ENCODE measurements at places on chromosomes 6 and 20.

GRCh38 chr6:11315743-11316437 is 83.4 kb upstream of the NEDD9 start:
- DNase-seq, result peak; percentile 93

- DNase-seq, result no peak
Measured at GRCh38 chr20:32894711-32895355, 36.1 kb downstream of the EFCAB8 start.

GRCh38 chr6:68741501-68742386 is 106.7 kb downstream of the ADGRB3 start:
- DNase-seq, result no peak

GRCh38 chr6:65610746-65611145 is 96.3 kb downstream of the EYS start:
- DNase-seq, result no peak

DNA sequence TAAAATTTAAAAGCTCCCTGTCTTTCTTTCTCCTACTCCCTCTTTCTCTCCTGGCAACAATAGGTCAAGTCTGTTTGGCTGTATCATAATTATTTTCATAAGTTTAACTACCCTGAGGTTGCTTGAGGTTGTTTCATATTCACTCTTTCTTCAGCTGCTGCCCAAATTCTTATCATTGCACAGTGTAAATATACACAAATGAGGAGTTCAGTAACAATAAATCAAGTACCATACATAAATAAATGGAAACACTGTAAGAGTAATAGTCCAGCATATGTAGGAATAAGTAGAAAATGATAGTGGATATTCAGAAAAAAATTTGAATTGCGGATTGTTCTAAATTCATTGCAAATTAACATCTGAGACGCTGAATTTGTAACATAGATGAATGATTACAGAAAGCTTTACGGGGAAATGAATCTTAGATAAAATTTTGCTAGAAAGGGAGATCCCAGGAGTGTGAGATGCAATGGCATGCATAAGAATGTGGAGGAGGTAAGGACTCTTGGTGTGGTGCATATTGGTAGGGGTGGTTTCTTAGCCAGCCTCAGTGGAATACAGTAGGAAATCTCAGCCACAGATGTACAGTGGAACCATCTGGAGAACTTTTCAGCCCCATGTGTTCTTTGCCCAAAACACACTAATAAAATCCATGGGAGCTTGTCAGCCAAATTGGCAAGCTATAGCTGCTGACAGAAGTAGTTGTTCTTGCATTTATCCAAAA is 480.7 kb downstream of the HTR1B start:
- DNase-seq, result no peak

DNA sequence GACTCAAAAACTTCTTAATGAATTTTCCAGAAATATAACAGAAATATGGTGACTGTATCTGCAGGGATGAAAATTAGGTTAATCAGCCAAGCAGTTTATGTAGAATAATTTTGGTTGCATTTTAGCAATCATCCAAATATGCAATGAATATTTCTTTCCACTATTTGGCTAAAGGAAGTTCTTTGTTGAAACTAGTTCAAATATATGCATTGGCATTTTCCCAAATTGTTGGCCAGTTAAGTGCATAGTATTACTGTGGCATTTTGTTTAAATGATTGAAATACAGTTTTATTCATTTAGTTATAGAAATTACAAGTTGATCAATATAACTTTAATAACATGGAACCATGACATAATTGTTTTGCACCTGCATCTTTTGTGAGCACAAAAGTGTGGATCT is 115.5 kb downstream of the DOK5 start:
- DNase-seq, result no peak

DNA sequence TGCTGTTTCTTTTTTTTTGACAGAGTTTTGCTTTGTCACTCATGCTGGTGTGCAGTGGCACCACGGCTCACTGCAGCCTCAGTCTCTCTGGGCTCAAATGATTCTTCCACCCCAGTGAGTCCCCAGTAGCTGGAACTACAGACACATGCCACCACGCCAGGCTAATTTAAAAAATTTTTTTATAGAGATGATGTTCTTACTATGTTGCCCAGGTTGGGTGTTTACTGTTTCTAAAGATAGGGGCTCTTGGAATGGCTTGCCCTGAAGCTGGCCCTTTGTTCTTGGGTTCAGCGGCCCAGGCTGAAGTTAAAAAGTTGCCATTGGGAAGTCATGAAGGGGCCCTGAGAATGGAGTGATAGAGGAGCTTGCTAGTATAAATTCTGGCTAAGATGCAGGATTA is 16.5 kb downstream of the RALGAPB start:
- no peak for DNase-seq

GRCh38 chr6:12060780-12061609 is 48.9 kb downstream of the HIVEP1 start:
- peak; percentile 23 for DNase-seq

DNA sequence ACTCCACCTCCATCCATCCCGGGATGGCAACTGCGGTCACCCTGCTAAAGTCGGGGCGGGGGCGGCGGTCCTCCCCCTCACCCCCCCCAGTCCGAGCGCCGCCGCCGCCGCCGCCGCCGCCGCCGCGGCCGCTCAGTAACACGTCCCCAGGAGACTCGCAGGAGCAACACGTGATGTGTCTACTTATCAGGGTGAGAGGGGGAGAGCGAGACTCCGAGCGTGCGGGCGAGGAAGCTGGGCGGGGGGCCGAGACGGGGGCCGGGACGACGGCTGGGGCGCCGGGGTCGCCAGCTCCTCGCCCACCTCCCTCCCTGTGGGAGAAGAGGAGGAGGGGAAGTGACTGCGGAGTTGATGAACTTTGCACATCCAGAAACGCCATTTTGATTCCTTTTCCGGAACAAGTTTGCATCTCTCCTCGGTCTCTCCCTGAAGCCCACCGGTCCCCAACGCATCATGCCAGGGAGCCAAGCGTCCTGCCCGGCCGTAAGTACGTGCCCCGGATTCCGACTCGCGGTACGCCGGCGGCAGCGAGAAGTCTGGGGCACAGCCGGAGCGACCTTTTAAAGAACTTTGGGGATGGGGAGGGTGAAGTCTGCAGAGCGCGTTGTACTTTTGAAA is at the start of gene RREB1:
Gene RREB1 (plus strand): TSS at position 384 of the 618 bp plus-strand sequence. CDS start 73,951 bp downstream, outside the sequence.
- no peak for DNase-seq

- DNase-seq, result no peak
Measured at GRCh38 chr6:157885211-157885788, 62.3 kb downstream of the SNX9 start.

- DNase-seq, result no peak
Measured at GRCh38 chr6:138948546-138949179, 39.4 kb downstream of the REPS1 start.

DNA sequence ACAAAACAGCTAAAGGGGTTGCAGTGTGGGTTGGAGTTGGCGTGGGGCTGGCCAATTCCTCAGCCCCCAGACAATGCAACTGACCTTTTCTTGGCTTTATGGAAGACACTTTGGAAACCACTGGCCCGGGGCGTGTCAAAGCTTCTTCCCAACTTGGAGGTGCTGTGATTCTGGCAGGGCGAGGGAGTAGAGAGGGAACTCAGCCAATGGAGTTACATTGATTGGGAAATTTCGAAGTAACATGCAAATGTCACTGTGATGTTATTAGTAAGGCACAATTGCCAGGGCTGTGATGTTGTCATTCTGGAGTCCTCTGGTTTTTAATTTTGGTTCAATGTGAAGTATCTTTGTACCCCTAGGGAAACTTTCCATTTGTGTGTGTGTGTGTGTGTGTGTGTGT is 41.5 kb upstream of the EPB41L1 start:
- DNase-seq, result no peak

GRCh38 chr6:11785774-11786579 is 7.4 kb upstream of the ADTRP start:
- no peak for DNase-seq

- DNase-seq, result no peak
Measured at GRCh38 chr6:41157323-41157722, 3.2 kb upstream of the TREML1 start.

DNA sequence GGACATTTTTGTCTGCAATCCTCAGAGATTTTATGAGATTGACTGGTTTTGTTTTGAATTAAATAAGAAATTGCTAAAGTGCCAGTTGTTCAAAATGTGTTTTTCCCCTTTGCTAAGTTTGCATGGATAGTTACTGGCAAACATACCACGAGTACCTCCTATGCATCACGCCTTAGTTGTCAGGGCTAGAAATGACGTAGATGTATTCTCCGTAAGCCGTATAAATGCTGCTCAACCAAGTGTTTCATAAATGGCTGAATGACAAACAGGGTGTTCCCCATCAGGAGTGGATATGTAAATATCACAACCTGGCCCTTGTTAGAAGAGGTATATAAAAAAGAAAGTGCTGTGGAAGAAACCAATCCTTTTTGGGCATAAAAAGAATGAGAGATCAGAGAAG is 341.1 kb upstream of the ZFP64 start:
- DNase-seq, result no peak

DNA sequence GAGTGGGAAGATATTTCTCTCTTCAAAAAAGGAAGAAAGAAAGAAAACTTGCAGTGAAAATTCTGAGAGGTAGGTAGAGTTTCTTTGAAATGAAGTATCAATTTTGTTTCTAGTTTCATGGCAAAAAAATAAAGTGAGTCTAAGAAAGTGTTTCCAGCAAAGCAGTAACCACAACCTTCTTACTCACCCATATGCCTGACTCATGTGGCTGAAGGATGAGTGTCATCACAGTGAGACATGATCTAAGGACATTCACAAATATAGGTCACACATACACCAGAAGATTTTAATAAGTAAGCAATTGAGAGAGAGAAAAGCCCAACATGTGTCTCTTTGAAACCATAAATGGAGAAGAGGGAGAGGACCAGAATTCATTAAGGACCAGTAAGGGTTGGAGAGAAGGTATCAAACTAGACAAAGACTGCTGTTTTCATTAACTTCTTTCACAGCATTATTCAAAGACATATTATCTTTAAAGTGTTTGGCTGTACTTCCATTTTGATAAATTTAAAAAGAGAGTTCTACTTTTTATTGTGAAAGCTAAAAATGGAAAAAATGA is 169.5 kb downstream of the FRK start:
- DNase-seq, result peak; percentile 22

- DNase-seq, result no peak
Measured at GRCh38 chr20:31617432-31618104, 12.5 kb downstream of the ID1 start.

GRCh38 chr6:83511901-83512681 is at the start of gene PRSS35:
TSS of gene PRSS35 (plus strand) at chr6:83512534. CDS start at chr6:83523442, 10,908 bp downstream.
- no peak for DNase-seq

DNA sequence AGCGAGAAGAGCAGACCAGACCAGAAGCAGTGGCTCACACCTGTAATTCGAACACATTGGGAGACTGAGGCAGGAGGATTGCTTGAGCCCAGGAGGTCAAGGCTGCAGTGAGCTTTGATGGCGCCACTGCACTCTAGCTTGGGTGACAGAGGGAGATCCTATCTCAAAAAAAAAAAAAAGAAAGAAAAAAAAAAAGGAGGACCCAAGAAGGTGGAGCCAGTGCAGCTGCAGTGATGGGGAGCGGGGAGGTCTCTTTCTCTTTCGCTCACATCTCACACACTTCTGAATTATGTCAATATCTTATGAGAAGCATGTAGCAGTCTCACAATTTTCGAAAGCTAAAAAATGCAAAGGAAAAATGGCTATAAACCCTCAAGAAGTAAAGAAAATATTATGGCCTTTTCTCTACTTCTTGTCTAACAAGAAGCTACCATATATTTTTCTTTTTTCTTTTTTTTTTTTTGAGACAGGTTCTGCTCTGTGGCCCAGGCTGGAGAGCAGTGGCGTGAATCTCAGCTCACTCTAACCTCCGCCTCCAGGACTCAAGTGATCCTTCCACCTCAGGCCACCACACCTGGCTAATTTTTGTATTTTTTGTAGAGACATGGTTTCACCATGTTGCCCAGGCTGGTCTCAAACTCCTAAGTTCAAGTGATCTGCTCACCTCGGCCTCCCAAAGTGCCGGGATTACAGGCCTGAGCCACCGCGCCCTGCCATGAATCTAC is 3.8 kb upstream of the SPO11 start:
- DNase-seq, result no peak

DNA sequence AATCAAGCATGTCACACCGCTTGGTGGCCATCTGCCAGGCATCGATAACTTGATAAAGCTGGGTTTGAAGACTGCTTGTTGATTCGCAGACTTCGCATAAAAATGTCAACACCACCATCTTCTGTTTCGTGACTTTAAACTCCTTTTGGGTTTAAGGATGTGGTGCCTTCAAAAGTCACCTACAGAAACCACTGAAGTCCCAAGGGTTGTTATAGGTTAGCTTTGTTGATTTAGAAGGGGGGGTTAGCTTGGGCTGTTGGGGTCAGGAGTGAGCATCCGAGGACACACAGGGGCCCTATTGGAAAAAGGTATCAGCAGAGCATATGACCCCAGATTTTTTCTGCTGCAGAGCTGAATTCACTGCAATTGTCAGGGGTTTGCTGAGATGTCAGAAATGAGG is 76.7 kb upstream of the SSTR4 start:
- no peak for DNase-seq

GRCh38 chr20:62780696-62781095 is 15.6 kb upstream of the MRGBP start:
- no peak for DNase-seq

DNA sequence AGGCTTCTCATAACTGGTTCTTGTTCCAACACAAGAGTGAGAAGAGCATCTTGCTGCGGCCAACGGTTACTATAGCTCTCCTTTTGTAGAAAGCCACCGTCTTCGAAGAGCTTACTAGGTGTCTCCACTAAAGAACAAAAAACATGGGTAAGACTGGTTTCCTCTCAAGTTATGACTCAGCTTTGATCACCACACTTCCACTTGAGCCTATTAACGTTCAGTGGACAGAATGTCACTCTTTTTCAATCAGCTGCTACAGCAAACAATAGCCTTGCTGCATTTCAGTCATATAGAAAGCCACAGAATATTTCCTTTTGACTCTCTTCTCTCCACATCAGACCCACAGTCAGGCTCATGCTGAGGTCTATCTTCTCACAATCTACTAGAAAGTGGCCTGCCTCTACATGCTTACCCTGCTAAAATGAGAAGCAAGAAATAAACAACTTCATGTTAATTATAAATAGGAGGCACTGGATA is 243.5 kb upstream of the PREP start:
- no peak for DNase-seq

DNA sequence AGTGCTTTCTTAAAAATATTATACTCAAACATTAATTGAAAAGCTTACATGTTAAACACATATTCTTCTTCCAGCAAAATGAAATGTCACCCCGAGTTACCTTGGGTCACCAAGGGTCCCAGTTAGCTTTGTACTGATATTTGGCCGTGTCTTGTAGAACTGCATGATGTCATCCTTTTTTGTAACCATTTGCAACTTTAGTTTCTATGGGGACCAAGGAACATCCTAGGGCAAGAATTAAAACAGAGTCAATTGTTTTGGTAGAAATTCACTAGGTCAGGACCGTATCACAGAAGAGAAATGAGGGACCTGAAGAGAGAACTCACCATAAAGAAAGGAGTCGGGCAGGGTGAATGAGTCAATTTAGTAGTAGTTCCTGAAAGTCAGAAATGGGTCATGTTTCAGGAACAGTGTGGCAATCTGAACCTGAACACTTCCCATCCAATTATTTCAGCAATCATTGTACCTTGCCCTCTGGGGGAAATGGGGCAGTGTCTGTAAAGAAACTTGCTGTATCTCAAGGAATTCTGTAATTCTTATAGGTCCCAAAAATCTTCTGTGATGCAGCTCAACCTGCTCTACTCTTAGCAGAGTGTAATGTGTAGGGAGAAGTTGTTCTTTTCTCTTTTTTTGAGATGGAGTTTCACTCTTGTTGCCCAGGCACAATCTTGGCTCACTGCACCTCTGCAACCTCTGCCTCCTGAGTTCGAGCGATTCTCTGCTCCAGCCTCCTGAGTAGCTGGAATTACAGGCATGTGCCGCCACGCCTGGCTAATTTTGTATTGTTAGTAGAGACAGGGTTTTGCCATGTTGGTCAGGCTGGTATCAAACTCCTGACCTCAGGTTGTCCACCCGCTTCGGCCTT is 5.3 kb upstream of the AKAP7 start:
- no peak for DNase-seq

GRCh38 chr6:168605964-168606363 is 165.0 kb downstream of the SMOC2 start:
- DNase-seq, result no peak

Measured in non-pigmented ciliary epithelial cell (primary cell).